Lower lobe of right lung (tissue), 2 donors: ENCODE measurements at places on chromosomes 3 and 15. TPM values are rescaled to one million over a fixed set of nuclear protein-coding genes. Genes with fewer than 3 reads are reported as not detected.

GRCh38 chr3:56157693-56158362 lies 310.4 kb downstream of the ERC2 start:
- no peak overlapping the region for H3K27ac ChIP-seq
- DNase-seq = peak; percentile 45

- DNase-seq = no peak
- H3K4me3 ChIP-seq = no peak overlapping the region
- H3K4me1 ChIP-seq = no peaks in the 10 kb centered on the region
- no peaks in the 10 kb centered on the region for H3K27me3 ChIP-seq
These were observed 60.3 kb upstream of the CCNL1 start for GRCh38 chr3:157220211-157220610.

- H3K36me3 ChIP-seq = no peaks in the 10 kb centered on the region
- H3K4me1 ChIP-seq = peaks cover 9% of the 10 kb centered on the region
- peak overlapping the region; percentile 73 for H3K4me3 ChIP-seq
- DNase-seq = no peak
- H3K27me3 ChIP-seq = no peaks in the 10 kb centered on the region
These were observed 36.2 kb downstream of the GAP43 start for GRCh38 chr3:115659253-115660220.

DNA sequence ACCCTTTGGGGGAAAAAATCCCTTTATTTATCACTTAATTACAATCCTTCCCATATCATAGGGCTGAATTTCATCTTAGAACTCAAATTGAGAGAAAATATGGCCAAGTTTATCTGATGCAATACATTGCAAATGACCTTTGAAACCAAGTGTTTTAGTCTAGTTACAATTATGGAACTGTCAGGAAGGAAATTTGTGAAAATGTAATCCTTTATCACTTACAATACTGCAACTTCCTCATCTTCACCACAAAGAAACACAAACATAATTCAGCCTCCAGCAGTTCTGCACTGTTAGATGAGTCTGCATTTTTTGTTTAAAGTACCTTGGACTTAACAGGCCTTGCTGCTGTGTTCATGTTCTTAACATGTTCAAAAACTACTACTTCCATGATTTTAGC lies 4.6 kb downstream of the CCPG1 start:
- no peaks in the 10 kb centered on the region for H3K27me3 ChIP-seq
- no peak for DNase-seq

DNA sequence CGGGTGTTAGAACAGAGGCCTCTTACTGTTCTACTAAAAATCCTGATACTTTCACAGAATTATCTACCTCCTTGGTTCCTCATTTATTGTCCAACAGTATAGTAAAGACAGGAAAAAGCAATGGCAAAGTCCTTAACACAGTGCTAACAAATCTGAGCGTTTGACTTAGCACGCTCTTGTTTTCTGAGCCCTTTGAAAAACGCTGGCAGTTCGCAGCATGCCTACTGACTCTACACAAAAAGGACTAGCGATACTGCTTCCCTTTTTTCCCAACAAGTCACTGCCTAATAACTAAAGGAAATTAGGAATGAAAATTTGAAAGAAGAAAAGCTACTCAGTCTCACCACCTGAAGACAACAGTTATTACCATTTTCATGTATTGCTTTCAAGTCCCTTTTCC lies 34.8 kb upstream of the CEMIP start:
- no peaks in the 10 kb centered on the region for H3K36me3 ChIP-seq
- H3K27ac ChIP-seq = peak overlapping the region; percentile 44
- H3K4me1 ChIP-seq = peaks cover 40% of the 10 kb centered on the region

DNA sequence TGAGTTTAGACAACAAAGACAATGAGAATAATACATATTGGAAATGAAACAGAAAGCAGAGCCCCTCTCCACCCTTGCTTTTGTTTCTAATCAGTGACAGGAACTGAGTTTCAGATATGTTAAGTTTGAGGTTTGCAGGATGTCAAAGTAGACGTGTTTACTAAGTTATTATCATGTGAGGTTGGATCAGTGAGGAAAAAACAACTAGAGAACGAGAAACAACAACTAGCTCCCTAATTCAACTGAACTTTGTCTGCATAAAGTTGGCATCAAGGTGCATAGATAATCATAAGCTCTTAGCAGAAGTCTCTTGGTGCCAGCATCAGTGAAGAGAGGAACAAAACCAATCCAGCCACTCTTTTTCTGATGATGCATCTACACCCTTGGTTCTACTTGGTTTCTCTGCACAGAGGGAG lies 491.1 kb upstream of the NR2F2 start:
- no peaks in the 10 kb centered on the region for H3K27me3 ChIP-seq
- H3K4me1 ChIP-seq = no peaks in the 10 kb centered on the region
- H3K4me3 ChIP-seq = no peak overlapping the region
- no peak overlapping the region for H3K27ac ChIP-seq
- no peak for DNase-seq

DNA sequence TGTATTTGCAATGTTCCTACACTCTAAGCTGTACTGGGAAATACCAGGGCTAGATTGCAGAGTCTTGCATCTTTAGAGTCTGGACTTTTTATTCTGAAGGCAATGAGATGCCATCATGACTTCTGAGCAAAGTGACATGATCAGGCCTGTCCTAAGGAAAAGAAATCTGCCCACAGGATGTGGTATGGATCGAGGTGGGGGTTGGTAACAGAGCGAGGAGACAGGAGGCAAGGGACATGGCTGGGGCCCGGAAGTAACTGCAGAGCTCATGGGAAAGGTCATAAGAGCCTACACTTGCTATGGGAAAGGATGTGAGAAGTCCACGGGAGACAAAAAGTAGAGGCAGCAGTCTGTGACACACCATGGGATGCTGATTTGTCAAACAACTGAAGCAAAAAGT lies 121.5 kb downstream of the OXNAD1 start:
- no peaks in the 10 kb centered on the region for H3K36me3 ChIP-seq
- no peak overlapping the region for H3K27ac ChIP-seq
- peaks cover 7% of the 10 kb centered on the region for H3K4me1 ChIP-seq

LEKR1 gene
- 5.8 TPM for total RNA-seq
